ENCODE measurements at places on chromosomes 5 and 9.

- DNase-seq, result no peak
Observed at GRCh38 chr9:133103987-133104505, 17.0 kb downstream of the RALGDS start.

GRCh38 chr9:131719262-131719908 lies 20.5 kb downstream of the RAPGEF1 start:
- no peak for DNase-seq

GRCh38 chr9:89655990-89656657 lies 51.3 kb downstream of the GADD45G start:
- DNase-seq, result no peak

GRCh38 chr5:109691996-109692395 lies 2.3 kb downstream of the MAN2A1 start:
- no peak for DNase-seq

DNA sequence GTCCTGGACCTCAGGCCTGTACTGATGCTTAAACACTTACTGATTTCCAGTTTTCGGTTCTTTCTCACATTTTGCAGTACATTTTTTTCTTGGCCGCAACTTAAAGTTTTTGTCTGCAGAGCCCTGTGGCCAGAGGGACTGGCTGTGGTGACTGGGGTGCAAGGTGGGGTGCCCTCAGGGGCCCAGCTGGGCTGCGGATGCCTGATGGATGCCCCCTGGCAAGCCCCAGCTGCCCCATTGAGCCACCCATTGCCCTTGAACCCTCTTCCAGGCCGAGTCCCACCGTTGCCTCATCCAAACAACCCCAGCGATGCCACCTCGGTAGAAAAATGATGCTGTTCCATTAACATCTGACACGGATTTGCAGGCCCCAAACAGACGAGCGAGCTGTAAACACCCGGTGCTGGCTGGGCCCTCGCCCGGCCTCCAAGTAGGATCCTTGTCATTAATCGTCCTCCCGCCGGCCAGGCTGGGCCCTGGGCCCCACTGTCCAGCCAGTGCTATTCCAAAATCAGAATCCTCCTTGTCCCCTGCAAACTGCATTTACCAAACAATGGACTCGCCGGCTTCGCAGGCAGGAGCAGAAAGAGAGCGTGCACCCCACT lies 107.9 kb downstream of the PHF2 start:
- no peak for DNase-seq

GRCh38 chr5:15522187-15522520 lies 22.2 kb downstream of the FBXL7 start:
- no peak for DNase-seq

- no peak for DNase-seq
Observed at GRCh38 chr9:123040801-123041200, 7.3 kb downstream of the GPR21 start.

DNA sequence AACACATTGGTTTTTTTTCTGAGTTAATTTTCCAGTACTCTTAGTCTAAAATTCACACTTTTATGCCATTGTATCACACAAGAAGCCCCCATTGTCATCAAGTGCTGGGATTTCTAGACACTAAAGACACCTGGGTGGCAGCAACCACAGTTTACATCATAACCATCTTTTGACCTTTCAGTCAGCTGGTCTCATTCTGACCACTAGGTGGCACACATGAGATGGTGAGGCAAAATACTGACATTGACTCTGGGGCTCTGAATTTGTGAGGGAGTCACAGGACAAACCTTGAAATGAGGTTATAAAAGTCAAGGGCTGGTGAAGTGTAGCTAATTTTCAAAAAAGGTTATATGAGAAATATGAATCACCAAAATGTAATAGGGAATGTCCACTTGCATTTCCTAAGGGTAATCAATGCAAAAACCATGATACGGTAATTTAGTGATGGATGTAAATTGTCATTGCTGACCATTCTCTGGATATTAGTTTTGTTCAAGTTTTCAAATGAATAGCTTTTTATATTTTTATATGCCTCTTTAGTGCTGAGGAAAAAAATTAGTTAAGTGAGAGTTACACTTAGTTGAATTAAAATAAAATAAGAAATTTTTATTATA lies 229.4 kb downstream of the DMAC1 start:
- peak; percentile 37 for DNase-seq

DNA sequence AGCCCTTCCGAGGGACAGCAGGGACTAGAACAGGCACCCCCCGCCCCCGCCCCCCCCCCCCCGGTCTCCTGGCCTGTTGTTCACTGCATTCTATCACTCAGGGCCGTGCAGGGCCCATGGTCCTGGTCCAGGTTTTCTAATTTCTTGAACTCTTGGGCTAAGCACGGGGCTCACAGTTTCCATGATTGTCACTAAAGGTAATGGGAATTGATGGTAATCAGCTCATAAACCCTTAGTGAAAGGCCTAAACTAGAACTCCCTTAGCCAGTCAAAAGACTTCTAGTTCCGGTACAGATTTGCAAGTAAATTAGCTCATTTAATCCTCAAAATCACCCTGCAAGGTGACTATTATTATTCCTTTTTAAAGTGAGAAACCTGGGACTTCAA lies 14.7 kb upstream of the PWWP2A start:
- DNase-seq, result no peak

- DNase-seq, result no peak
Observed at GRCh38 chr9:82989929-82990328, 73.0 kb downstream of the RASEF start.

DNA sequence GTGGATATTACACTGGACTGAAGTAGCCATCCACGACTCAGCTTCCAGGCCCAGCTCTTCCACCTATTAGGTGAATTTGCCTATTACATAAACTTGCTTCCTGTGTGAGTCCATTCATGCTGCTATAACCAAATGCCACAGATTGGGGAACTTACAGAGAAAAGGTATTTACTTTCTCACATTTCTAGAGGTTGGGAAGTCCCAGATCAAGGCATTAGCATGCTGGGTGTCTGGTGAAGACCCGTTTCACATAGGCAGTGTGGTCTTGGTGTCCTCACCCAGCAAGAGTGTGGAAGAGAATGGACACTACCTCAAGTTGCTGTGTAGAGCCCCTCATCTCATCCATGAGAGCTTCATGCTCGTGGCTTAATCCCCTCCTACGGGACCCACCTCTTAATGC lies 282.6 kb downstream of the IRX1 start:
- no peak for DNase-seq

DNA sequence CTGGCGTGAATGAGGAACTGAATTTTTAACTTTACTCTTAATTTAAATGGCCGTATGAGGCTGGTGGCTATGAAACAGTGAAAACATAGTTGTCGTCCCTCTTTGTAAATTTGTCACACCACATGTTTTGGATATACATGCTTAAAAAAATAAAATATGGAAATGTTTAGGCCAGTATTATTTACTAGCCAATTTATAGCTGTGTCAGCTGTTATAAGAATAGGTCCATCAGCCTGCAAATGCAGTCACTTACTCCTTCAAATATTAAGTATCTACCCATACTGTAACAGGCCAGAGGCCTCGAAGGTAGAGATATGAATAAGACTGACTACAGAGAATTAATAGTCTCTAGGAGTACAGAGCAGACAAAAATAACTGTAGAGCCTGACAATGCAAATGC lies 30.0 kb downstream of the NR6A1 start:
- DNase-seq, result no peak

DNA sequence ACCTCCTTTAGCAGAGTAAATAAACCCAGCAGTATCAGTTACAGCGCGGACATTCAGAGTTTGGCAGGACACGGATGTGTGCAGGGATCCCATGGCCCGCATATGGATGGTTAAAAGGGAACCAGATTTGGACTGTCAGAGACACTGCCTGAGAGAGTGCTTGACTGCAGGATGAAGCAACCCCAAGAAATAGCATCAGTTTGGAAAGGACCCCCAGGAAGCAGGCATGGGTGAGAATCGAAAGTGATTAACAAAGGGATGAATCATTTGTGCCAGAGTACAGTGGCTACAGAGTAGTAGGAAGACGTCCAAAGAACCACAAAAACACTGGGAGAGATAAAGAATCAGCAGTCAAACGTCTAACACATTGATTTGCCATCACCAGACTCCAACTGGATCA lies 5.5 kb downstream of the C7 start:
- no peak for DNase-seq

GRCh38 chr9:113803811-113804589 lies 72.1 kb upstream of the ZNF618 start:
- DNase-seq, result no peak

GRCh38 chr5:30387974-30388632 lies 805.4 kb upstream of the CDH6 start:
- DNase-seq, result no peak

- DNase-seq, result no peak
Observed at GRCh38 chr5:147956064-147956841, 49.9 kb upstream of the C5orf46 start.

DNA sequence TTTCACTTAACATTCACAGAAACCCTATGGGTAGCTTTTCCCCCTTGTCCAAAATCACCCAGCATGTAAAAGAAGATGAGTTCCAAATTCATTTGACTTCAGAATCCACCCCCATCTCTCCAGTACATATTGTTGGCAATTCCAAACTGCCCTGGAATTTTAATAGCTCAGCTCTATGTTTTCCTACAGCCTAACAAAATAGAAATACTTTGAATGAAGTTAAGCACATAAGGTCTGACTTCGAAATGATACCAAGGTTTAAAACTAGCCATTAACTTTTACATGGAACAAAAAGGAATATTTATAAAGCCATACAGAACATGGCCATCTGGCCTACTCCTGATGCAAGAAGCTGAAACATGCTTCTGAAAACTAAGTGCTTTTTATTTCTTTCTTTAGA lies 634.3 kb downstream of the PDE4D start:
- no peak for DNase-seq

GRCh38 chr5:124021776-124022175 lies 509.8 kb downstream of the CSNK1G3 start:
- DNase-seq, result no peak

- DNase-seq, result no peak
Observed at GRCh38 chr9:38391278-38392118, 1.0 kb upstream of the ALDH1B1 start.

GRCh38 chr9:24502206-24502937 lies 43.3 kb downstream of the IZUMO3 start:
- DNase-seq, result no peak

- DNase-seq, result no peak
Observed at GRCh38 chr5:18114151-18114757, 480.0 kb downstream of the TAF11L14 start.

DNA sequence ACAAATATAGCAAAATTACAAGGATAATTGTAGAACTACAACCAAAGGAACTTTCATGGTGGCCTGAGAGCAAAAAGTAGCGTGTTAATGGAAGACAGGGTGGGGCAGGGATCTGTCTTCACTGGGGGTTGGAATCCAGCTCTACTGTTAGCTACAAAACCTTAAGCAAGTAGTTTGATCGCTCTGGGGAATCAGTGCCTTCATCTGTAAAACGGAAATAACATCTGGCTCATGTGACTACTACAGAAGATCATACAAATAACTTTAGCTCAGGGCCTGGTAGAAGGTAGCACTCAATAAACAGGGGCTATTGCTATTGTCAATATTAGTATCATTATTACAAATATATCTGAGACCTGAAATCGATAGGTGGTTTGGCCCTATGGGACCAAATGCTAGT lies 40.4 kb downstream of the ZNF608 start:
- DNase-seq, result no peak

DNA sequence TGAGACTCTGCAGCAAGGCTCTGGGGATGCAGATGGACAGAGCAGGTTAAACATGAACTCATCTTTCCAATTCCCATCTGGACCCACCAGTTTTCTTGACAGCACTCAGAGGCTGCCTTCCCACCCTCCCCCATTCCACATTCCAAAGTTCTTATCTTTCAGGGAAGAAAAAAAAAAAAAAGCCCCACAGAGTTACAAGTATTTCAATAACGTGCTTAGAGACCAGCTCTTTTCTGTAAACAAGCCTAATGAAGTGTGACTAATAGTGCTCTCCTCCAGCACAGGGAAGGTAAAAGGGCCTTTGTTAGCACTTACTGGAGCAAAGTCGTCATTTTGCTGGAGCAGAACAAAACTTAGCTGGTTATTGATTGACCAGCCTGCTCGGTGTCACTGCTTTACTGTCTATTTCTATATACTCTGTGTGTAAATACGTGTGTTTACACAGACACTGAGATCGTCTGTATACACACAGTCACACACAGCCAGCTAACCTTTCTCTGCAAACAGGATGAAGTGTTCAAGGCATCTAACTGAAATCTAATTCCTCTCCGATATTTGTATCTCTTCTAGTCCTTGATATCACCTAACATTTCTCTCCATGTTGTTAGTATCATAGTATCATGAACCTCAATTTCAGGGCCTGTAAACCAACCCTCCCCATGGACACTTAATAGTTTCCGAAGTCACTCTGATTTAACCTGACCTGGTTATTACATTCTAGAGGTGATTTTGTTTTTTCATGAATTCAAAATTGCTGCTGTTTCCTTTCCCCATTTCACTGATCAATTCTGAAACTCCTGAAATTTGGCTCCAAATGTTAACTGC lies 84.9 kb downstream of the ZNF608 start:
- DNase-seq, result no peak

- DNase-seq, result no peak
Observed at GRCh38 chr9:70013598-70014196, 30.0 kb upstream of the MAMDC2 start.

DNA sequence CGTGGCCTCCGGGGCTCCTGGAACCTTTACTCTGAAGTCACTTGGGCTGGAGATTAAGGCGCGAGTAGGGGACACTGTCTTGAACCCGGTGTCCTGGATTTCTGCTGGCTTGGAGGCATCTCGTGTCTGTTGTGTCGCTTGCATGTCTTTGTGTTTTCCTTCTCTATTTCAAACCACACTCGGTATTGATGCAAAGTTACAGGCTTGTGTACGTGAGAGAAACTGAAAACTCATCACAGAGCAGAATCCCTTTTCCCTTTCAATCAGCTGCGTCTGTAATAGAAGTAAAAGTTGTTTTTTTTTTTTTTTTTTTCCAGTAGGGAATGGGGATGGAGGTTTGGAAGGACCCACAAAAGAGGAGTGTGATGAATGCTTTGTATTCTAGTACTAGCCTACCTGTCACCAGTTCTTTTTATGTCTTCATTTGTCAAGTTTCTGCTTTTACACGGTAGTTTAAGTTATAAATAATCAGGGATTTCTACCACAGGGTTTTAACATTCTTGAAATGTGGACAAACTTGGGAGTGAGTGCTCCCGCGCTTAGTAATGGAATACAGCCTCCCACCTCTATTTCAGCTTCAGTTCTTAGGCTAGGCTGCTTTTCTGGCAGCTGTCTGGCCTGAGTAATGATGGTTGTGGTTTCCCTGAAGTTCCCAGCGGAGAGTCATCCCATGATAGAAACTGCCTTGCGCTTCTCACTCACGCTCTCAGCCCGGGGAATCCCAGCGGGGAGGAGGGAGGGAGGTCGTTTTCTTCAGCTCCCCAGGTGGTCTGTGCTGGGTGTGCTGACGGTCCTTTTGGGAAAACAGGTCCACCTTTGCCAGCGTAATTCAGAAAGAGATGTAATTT lies 763 bp downstream of the TJP2 start:
- peak; percentile 60 for DNase-seq
